ENCODE measurements at places on chromosomes 2 and 18.
A peak's percentile ranks its signal among the peaks of the same experiment; 100 is the strongest.

DNA sequence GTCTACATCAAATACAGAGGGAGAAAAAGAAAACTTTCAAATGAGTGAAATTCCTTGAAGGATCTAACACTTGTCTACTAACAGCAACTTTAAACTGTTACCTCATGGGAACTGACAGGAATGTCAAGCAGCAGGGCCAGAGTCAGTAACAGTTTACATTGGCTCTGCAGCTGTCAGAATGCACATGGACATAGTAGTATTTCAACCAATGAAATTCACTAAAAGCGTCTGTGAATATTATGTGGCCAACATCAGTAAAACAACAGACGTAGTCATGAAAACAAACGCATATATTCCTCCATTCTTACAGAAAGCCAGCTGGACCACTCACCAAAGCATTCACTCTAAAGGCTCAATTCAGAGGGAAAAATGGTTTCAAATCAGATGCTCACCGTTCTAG is 79.3 kb upstream of the RNU4ATAC start:
- DNase-seq = no peak

GRCh38 chr2:27627963-27628766 is 647 bp downstream of the CCDC121 start:
- DNase-seq = no peak

DNA sequence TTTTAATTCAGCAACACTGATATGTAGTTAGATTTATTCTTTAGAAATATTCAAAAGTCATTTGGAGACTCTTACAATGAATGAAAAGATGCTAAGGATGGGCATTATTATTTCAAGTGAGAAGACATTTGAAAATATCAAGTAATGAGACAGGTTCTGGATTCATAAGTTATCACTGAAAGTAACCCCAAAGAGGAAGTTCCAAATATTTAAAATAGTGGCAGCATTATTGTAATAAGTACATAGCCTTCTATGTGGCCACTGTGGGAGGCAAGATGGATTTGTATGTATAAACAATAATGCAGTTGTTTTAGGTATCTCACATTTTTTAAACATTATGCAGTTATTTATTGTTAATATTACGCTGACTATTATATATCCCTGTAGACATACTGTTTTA is 29.7 kb downstream of the ZC3H6 start:
- DNase-seq = no peak

GRCh38 chr2:197001921-197002320 is 75.4 kb upstream of the PGAP1 start:
- DNase-seq = no peak

DNA sequence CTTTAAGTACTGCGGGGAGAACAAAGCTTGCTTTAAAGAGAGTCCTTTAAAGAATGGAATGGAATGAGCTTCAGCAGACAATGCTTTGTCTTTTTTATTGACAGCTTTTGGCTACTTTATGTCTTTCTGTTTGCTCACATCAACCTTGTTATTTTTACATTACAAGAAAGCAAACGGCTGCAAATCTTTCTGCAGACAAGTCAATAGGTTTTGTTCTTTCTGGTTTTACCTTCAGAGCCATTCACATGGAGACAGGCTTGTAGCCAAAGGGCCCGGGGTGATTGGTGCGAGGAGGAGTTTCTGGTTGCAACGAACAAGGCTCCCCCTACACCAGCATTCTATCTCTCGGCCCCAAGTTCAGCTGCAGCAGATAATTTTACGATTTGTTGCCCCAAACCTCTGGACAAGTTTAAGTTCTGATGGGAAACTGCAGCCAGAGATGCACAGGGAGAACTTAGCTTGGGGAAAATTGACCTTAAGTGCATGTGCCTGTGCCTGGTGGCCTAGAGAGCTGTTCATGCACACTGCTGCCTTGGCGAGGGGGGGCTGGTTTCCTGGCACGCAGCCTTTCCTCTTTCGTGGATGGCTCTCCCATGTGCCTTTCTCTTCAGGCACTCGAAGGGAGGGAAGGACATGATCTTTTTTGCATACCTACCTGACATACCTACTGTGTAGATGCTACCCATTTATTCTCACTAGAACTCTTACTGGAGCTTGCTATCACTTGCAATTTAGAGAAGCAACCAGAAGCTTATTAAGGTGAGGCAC is 543.2 kb downstream of the DCDC2C start:
- no peak for DNase-seq

DNA sequence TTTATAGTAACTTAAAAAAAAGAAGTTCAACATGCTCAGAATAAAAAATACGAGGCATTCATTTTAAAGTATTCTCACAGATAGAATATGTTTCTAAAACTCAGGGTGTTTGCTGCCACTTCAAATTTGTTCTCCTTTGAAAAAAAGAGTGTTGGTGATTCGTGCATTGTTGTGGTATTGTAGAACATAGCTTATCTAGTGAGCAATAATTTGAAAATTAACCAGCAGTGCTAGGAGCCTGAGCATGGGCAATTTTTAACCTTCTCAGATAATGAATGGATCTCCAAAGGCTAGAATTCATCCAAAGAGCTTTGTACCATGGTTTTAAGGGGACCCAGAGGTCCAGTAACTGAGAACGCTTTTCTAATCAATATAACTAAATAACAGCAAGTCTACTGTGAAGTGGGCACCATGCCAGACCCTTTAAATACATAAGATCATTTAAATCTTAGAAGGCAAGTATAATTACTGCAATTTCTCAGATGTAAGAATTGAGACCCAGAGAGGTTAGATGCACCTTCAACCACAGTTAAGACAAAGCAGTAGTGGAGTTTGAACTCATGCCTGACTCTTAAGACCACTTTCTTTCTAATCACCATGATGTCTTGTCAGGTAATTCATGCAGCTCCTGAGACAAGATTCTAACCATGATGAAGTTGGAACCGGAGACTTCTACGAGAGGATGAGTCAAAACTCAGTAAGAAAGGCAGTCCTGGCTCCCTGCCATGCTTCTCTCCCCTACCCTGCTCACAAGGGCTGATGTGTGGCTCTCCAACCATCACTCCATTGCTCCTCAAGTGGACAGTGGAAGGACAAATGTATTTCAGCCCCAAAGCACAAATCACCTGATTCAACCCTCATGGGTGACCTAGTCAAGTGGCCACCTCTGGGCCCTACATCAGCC is 3.4 kb downstream of the CYRIA start:
- DNase-seq = no peak

DNA sequence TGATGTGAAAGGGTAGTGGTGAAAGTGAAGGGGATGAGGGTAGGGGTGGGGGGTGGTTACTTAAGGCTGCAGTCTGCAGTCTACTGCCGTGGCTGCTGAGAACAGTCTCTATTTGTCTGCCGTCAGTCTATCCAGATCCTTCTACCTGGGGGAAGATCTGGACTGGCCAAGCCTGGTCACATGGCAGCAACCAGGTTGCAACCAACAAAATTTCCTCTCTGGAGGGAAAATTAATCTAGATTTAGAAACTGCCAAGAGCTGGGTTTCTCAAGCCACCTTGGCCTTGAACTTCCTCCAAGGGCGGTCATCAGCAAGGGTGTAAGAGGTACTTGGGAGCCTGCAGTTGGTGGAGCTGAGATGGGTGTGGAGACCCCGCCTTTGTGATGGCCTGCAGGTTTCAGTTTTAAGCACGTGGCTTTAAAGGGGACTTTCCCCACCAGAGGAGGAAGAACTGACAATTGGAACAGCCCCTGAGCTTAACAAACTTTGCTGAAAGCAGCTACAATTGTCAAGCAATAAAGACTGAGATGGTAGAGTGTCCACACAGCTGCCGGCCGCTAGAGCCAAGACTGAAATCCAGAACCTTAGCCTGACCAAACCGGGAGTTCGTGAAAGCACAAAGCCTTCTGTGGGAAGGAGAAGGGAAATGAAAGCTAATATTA is 31.4 kb upstream of the KCMF1 start:
- no peak for DNase-seq

GRCh38 chr18:79518028-79518682 is 122.4 kb downstream of the NFATC1 start:
- no peak for DNase-seq

GRCh38 chr18:37450434-37451132 is 115.0 kb downstream of the CELF4 start:
- no peak for DNase-seq

DNA sequence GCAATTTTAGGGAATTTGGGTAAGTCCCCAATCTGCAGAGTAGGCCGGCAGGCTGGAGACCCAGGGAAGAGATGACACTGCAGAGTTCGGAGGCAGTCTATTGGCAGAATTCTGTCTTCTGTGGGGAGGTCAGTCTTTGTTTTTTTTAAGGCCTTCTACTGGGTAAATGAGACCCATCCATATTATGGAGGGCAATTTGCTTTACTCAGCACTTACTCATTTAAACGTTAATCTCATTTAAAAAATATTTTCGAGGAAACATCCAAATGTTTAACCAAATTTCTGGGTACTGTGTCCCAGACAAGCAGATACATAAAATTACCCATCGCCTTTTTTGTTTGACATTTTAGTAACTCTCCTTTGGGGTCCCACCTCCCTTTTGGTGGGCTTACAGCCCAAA is 139.5 kb downstream of the IRS1 start:
- DNase-seq = no peak

DNA sequence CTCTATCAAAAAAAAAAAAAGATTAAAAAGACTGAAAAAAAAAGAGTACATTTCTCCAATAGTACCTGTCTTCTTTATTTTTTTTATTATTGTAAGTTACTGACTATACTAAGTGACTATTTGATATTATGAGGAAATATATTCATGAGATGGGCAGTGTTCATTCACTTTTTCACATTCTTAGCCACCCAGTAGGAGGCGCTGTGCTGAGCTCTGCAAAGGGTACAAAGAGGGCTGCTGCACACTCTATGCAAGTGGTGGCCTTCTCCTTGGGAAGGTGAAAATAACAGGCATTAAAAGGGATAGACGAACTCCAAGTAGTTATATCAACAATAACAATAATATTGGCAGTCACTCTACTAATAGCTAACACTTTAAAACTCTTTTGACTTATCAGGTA is 1034.9 kb upstream of the FANCL start:
- no peak for DNase-seq

DNA sequence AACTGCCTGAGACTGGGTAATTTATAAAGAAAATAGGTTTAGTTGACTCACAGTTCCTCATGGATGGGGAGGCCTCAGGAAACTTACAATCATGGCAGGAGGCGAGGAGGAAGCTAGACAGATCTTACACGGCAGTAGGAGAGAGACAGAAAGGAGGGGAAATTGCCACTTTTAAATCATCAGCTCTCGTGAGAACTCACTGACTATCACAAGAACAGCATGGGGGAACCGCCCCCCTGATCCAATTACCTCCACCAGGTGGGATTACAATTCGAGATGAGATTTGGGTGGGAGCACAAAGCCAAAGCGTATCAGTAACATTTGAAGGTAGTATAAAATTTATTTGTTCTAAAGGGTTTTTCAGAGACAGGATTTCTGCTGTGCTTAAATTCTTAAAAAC is 5.4 kb downstream of the GALM start:
- no peak for DNase-seq

- no peak for DNase-seq
Measured at GRCh38 chr18:75142677-75143076, 66.3 kb downstream of the PTGR3 start.

DNA sequence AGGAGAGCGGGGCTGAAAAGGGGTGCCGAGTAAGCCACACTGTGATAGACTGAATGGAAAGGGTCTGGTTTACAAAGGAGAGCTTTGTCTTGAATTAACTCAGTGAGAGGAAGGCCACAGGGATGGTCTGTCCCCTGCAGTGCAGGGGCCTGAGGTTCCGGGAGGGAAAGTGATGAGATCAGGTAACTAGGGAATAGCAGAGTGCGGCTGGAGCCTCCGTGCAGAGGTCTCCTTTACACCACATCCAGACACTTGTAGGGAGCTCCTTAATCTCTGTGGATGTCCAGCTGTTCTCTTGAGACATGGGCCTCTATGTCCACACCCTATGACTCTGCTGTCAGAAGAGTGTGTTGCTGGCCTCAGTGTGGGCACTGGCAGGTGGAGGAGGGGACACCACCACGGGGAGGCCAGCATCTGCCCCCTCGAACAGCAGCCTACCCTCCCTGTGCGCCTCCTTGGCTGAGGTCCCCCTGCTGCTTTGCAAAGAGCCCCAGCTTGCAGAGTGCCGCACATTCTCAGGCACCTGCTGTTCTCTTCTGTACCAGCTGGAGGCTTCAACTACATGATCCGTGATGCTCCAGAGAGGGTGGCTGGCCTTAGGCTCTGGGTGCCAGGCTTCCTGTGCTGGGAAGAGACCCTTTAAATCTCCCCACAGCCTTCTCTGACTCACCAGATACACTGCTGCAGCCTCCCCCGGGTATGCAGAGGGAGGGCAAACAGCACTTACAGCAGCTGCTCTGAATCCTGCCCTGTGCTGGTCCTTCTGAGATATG is 25.9 kb downstream of the ENOSF1 start:
- DNase-seq = no peak

DNA sequence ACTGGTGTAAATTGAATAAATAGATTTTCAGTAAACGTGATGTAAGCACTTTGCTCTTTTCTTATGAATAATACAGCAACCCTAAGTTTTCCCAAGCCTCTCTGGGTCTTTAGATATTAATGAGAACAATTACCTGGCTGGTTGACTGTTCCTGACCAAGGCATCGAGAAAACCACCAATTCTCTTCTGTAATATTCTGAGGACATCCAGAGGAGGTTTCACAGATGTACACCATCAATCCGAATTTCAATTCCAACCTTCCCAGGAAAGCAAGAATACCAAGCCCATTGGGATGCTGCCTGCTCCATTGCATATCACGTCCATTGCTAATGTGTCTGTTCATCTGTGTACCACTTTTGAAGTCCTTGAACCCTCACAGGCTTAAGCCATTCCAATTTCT is 571.8 kb downstream of the NUP35 start:
- no peak for DNase-seq

GRCh38 chr2:201831469-201831868 is 25.1 kb downstream of the CDK15 start:
- DNase-seq = peak; percentile 40

GRCh38 chr2:233528182-233528581 is 38.4 kb downstream of the USP40 start:
- DNase-seq = no peak

DNA sequence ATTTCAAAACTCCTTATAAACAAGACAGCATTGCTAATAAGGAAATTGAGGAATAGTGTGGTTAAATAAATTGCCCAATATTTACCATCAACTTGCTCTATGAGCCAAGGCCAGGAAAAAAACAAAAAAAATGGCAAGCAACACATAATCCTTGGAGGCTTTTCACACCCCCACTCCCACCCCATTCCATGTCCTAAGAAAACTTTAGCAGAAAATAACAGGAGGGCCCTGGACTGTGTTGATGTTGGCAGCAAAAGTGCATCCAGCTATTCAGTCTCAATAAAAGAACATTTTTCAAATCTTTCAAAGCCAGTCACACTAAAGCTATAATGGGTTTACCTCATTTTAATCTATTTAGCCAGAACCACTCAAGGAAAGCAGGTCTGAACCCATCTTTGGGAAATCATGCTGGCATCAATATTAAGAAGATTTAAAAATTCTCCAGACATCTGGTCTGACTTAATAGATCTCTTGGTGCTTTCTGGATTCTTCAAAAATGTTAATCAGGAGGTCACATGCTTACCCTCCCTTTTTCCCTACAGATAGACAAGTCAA is 34.6 kb upstream of the STK17B start:
- peak; percentile 82 for DNase-seq

DNA sequence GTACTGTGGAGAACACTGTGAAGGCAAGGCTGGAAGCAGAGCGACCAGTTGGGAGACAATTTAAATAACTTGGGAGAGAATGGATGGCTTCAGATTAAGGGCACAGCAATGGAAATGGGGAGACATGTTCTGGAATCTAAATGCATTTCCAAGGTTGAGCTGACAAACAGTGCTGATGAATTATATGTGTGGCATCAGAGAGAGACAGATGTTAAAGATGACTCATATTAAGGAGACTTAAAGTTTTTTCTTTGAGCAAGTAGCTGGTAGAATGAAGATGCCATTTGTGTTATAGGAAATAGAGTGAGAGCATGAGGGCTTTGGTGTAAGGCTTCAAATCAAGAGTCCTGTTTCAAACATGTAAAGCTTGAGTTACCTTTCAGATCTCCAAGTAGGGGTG is 441.8 kb downstream of the SETBP1 start:
- DNase-seq = no peak

All from AG09319 (cell line).